ENCODE measurements at places on chromosomes 2 and 18.

- DNase-seq: peak; percentile 74
Observed at GRCh38 chr2:223944166-223944702, 901 bp downstream of the WDFY1 start.

DNA sequence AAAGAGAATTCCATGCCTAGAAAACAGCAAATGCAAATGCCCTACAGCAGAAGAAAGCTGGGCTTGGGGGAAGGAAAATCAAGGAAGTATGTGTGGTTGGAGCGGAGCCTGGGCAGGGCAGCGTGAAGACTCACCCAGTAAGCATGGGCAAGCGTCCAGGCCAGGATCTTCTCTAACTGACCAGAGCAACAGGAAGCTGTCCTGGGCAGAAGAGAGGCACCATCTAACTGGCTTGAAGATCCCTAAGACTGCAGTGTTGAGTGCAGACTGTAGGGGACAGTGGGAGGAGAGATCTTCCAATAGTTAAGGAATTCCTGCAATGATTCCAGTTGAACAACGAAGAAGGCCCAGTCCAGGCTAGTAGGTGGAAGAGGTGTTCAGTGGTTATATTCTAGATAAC lies 57.9 kb downstream of the NXPH2 start:
- DNase-seq: no peak

DNA sequence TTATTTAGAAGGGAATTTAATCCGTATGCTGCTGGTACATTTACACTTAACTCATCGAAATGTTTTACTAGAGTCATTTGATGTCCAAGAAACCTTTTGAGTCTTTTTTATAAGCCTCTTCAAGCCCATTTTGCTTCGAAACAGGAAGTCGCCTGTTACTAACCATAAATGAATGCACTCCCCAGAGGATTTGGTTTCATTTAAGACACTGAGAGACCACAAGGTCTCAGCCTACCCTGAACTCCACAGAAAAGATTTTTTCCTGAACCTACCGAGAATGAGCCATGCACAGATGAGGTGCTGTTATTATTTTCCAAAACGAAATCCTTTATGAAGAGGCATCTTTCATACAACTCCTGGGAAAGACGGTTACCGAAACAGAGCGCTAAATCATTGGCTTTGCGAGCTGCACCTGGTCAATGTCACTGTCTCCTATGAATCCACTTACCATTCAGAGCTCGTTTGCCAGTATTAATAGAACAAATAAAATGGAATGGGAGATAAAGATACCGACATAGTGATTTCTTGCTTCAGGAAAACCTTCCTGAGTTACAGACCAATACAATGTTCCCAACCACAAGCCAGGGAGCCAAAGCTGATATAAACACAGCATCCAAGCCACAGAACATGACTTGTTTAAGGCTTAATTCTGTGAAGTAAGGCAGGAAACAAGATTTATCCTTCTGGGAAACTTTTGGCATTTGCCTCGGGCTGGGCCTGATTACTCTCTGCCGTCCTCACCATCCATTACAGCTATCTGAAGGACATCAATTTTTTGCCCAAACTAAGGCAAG lies 382.1 kb downstream of the OSR1 start:
- DNase-seq: no peak

- no peak for DNase-seq
Observed at GRCh38 chr18:4193086-4193485, 262.0 kb downstream of the DLGAP1 start.

- no peak for DNase-seq
Observed at GRCh38 chr2:165434865-165435496, 34.5 kb upstream of the CSRNP3 start.

DNA sequence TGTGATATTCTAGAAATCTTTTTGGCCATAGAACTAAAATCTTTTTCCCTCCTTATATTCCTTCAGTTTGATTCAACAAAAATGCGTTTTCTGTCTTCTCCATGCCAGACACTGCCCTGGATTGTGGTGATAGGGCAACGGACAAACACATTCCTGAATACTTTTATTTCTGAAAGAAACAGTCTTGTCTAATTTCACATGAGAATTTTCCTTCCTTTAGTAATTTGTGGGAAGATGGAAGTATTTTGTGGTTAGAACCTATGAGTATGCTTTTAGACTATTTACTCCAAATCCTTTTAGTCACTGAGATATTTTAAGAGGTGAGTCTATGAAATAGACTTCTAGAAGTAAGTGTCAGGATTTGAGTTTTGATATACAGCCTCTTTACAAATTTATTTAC lies 49.6 kb downstream of the COL5A2 start:
- no peak for DNase-seq

DNA sequence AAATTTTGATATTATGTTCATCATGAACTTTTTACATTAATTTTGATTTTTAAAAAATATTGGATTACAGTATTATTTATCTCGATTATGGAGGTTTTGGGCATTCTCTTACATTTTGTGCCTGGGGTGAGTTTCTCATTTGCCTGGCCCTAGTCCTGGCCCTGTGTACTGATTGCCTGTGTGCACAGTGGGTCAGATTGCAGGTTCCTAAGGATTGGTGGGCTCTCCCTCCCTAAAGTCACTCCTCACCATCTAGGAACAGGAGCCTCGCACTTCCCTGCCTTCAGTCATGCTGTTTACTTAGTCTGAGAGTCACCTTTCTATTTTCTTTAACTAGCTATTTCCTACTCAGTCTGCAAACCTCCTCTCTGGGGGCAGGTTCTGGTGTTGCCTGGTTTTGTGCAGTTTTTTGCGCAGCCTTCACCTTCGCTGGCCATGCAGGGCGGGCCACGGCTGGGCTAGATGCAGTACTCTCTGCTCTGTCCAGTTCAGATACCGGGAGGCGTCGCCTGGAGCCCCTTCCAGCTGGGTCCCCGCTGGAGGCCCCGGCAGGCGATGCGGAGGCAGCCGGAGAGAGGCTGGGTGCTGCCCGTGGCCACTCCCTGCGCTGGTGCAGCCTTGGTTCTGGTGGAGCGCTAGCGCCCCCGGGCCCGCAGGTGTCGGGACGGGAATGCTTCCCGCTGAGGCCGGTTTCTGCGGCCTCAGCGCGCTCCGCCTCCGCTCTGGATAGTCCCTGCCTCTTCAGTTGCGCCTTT lies 23.3 kb upstream of the MC5R start:
- peak; percentile 62 for DNase-seq

DNA sequence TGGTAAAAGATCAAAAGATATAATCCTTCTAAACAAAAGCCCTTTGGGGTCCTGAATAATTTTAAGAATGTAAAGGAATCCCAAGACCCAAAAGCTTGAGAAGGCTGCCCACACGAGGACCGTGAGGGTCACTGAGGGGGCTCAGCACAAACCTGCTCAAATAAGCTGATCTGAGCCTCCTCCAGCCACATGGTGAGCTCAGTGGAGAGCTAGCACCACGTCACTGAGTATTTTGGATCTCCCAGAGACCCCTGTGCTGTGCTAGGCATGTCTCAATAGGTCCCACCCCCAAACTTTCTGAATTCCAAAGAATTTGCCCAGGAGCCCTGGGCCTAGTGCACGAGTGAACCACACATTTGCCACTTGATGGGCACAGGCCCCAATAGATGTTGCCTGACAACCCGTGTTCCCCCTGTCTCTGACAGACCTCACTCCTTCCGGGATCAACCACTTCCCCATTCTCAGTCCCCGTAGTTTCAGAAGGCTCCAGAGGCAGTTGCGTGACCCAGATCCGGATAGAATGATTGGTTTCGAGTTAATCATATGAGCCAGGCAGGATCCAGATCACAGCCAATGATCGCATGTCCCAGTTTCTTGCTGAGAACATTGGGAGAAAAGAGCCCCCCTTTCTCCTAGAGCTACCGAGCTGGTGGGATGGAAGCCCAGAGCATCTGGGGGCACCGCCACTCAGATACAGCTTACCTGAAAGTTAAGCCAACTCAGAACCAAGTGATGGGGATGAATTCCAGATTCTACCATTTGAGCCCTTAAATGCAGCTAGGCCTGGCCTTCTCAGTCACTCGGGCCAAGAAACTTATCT lies 203.8 kb downstream of the TNS1 start:
- DNase-seq: peak; percentile 32

DNA sequence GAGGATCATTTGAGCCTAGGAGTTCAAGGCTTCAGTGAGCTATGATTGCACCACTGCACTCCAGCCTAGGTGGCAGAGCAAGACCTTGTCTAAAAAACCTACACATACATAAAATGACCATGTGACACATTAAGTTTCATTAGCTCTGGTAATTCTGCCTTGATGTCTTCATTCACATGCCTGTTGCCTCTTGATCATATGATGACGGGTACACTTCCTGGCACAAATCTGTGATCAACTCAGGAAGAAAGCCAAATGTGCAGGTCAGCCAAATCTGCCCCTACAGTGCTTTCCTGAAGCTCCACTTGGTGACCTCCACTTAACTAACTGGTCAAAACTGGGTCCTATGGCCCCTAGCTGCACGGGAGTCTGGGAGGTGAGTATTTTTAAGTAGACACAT lies 54.4 kb upstream of the B3GNT7 start:
- DNase-seq: no peak

DNA sequence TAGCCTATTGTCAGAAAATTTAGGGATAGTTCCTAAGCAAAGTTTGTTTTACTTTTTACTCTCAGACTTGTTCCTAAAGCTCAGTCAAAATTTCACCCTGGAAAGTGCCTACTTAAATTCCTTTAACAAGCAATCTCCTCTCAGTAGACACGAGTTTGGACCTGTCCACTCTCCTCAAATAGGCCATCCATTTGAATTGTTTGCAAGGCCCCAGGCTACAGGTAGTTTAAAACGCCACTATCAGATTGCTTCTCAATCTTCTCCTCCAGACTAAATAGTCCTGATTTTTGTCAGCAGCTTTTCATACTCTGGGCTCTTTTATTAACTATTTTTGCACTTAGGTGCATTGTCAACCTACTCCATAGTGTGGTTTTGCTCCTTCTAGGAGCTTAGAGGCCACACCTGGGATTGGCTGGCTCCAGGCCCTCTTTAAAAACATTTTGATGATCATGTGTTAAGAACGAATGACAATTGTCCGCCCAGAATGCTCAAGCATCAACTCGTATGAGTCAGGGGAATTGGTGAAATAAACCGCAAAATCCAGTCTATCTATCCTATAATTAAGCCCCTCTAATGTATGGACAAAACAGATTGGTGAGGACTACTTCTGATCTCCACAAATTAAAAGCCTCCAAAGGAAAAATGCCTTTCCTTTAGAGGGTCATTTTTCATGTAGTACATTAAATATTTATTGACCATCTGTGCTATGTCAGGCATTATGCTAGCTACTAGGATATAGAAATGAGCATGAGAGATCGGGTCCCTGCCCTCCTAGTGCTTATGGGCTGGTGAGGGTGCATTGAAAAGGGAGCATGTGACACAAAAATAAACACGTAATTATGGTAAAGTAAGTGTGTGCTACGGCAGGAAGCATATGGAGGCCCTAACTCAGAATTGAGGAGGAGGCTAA lies 333.8 kb upstream of the TNP1 start:
- no peak for DNase-seq

DNA sequence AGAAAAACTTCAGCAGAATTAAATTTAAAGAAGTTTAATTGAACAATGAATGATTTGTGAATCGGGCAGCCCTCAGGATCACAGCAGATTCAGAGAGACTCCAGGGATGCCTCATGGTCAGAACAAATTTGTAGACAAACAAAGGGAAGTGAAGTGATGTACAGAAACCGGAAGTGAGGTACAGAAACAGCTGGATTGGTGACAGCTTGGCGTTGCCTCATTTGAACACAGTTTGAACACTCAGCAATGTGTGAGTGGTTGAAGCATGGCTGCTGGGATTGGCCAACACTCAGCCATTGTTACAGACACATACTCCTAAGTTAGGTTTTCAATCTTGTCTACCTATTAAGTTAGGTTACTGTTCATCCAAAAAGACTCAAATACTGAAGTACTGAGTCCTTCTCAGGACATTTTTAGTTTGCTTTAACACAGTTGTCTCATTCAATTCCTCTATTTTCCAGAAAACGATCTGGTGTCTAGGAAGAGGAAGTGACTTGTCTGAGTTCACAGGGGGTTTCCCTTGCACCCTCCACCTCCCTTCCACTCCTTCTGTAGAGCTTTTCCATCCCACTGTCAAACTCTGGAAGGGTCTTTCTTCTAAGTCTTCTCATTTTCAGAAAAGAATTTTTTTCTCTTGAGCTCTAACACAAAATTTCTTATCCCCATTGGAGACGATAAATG lies 137.9 kb downstream of the SLC4A3 start:
- no peak for DNase-seq

- DNase-seq: no peak
Observed at GRCh38 chr18:57273194-57273593, 79.2 kb upstream of the ST8SIA3 start.

GRCh38 chr2:218282173-218282991 lies 9.9 kb downstream of the TMBIM1 start:
- DNase-seq: no peak
